ENCODE measurements at places on chromosomes 2 and 18.
A peak's percentile ranks its signal among the peaks of the same experiment; 100 is the strongest.

DNA sequence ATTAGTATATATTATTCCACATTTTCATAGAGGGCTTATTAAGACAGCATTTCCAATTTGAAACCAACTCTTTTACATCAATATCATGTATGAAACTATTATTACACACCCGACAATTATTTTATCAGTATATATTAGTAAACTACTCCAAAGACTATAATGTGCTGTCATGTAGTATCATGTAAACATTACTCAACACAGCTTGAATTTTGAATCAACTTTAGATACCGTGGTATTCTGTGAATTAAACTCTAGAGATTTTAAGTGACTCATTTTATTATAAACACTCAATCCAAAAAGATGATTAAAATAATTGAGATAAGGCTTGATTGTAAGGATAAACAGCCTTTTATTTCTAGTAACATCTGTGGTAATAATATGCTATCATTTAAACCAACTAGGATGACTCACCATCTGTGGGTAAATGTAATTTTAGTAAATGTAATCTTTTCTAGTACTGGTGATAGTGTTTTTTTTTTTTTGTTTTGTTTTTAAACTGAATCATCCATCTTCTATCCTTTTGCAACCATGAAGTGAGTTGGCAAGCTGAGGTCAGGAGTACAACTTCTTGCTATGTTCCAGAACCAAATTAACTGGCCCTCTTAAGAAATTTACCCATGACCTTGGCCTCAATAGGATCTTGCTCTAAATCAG is 144.3 kb upstream of the SMAD7 start:
- DNase-seq, result no peak

DNA sequence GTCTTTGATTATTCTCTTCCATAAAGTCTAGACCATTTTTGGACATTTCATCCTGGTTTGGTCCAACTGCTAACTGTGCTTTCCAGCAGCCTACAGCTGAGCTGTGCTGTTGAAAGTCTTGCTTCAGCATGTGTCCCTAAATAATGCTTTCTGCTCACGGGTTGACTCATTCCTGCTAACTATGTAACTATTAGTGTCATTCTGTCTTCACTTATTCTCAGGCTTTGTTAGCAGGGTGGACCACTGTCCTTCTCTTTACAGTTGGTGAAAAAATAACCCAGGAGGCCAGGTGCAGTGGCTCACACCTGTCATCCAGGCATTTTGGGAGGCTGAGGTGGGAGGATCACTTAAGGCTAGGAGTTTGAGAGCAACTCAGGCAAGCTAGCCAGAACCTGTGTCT is 8.9 kb downstream of the ADAM23 start:
- no peak for DNase-seq

GRCh38 chr2:120855855-120856405 is 120.3 kb downstream of the GLI2 start:
- DNase-seq, result no peak

GRCh38 chr2:142082368-142082767 is 48.4 kb downstream of the LRP1B start:
- no peak for DNase-seq

- no peak for DNase-seq
Observed at GRCh38 chr2:169732583-169733358, 861 bp upstream of the KLHL23 start.

GRCh38 chr2:136049991-136050920 is 64.8 kb upstream of the DARS1 start:
- DNase-seq, result peak; percentile 77

- no peak for DNase-seq
Observed at GRCh38 chr2:212520340-212520739, 18.3 kb downstream of the ERBB4 start.

DNA sequence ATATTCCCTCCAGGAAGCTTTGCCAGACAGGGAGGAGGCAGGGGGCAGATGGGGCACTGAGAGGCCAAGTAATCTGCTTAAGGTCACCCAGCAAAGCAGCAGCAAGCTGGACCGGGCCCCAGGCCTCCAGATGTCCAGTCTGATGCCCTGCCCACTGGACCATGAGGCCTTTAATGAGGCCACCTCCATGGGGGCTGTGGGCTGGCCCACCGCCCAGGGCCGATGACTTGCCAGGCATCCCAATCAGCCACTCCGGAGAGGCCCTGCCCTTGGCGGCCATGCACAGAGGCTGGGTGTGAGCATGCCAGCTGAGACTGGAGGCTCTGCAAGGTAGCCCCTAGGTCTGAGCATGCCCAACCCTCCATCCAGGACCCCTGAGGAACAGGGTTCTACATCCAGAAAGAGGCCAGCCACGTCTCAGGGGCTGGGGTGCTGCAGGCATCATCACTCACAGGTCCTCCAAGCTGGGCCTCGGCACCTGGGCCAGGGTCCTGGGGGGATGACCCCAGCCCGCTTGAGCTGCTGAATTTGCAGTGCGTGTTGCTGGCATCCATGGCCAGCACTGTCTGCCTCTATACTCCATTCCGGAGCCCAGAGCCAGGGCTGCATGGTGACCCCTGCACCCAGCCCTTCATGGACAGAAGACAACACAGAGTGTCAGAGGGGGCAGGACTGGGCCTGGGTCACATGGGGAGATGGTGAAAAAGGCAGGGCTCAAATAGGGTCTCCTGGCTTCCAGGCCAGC is 164.2 kb downstream of the INHBB start:
- DNase-seq, result peak; percentile 34

- DNase-seq, result no peak
Observed at GRCh38 chr2:190819840-190820301, 60.8 kb upstream of the GLS start.

DNA sequence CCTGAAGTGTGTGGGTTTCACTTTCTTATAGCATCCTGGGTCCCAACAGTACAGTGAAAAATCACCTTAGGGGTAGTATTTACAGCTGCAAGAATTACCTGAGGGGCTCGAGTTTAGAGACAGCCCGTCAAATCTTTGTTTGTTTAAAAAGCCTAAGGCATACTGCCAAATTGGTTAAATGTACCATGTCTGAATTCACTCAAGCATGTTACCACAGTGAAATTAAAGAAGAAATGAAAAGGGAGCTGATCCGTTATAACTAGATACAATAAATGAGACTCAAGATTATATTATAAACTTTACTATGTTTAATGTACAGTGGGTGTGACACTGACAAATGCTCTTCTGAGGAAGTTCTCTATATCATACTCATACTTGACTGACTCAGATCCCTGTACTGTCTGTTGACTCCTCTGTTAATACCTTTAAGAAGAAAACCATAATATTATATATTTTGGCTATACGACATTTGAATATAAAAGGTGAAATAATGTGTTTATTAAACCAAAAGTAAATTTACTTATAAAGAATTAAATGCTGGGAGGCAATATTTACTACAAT is 107.3 kb downstream of the TMEFF2 start:
- DNase-seq, result no peak

- peak; percentile 53 for DNase-seq
Observed at GRCh38 chr2:229714736-229715541, 584 bp upstream of the DNER start.

GRCh38 chr2:150473767-150474166 is 13.7 kb downstream of the RND3 start:
- DNase-seq, result no peak

DNA sequence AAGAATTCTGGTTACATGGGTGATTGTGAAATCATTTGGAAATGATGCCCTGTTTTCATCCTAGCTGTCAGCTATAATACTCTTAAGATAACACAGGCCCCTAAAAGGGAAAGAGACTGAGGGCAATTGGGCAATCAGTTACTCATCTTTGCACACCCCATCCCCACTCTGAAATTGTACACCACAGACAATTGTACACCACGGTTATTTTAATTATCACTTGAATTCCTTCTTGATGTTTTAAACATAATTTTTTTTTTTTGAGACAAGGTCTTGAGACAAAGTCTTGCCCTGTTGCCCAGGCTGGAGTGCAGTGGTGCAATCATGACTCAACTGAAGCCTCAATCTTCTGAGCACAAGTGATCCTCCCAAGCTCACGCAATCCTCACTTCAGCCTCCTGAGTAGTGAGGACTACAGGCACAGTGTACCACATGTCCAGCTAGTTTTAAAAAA is 862.4 kb upstream of the ACVR2A start:
- no peak for DNase-seq

- no peak for DNase-seq
Observed at GRCh38 chr2:65033178-65033577, 23.0 kb upstream of the CEP68 start.

DNA sequence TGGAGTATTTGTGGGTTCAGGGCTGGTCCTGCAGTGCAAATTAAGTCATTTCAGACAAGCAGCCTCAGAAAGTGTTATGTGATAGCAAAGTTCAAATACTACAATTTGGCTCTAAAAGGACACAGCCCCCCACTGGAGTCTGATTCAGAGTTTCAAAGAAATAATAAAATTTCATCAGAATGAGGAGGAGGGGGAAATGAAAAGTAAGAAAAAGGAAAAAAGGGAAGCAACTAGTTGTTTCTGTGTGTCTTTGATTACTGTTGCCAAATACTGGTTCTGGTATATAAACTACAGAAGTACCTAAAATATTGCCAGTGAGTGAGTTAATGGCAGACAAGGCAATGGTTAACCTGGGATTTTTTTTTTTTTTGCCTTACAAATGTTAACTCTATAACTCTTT is 773.9 kb downstream of the BCL11A start:
- DNase-seq, result no peak

GRCh38 chr2:98281607-98282006 is 64.6 kb upstream of the CNGA3 start:
- DNase-seq, result no peak

DNA sequence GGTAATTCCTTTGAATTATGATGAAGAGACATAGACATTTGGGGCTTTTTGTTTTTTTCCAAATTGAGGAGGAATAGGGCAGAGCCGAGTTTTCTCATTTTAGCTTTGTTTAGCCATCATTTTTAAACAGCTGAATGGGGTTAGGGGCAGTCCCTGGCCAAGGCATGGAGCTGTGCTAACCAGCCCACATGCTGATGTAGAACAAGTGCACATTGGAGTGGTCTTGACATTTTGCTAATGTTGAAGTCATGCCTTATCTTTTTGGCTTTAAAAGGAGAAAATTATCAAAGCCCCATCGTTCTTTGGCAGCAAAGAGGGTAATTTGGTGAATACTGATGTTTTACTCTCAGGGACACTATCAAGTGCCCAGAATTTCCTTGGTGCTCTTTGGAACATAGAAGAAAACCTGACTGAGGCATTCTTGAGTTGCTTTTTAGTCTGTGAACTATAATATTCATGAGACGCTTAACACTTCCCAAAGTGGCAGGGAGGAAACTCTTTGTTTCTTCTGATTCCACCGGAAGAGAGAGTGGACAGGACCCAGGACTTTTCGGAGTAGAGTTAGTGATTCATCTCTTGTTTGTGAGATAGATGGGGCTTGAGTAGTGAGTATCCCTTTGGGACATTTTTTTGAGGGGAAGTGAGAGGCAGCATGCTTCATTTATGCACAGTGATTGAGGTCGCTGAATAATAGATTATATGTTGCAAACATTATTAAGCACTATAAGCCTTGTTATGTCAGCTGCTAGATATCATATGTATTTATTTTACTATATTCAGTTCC is 45.0 kb downstream of the MTA3 start:
- DNase-seq, result no peak

GRCh38 chr2:9663008-9663879 is 32.4 kb upstream of the YWHAQ start:
- no peak for DNase-seq

DNA sequence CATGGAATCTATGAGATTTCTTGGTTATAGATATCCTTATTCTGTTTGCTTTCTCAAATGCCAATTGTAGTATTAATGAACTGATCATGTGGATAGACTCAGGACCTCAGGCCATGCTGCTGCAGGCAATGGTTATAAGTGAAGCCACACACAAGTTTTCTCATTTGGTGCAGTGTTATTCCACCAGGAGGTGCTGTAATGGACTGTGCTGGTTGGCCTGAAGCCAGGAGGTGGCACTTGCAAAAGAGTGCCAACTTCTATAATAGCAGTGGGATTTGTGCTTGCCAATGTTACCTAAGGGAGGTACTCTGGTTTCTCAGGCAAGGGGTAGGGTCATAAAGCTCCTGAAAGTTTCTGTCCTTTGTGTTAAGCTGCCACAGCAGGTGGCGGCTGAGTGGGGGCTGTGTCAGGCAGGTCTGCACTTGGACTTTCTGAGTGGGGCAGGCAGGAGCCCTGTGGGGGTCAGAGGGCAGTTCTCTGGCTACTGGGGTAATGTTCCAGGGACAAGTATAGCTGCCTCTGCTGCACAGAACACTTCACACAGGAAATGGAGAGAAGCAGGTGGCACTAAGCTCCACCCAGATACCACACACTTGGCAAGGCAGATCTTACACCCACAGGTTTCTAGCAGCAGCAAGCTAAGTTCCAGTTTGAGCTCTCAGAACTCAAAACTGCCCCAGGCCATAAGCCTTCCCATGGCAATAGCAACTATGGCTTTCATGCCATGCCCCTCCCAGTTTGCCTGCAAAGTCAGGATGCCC is 352.6 kb upstream of the CWC22 start:
- no peak for DNase-seq

DNA sequence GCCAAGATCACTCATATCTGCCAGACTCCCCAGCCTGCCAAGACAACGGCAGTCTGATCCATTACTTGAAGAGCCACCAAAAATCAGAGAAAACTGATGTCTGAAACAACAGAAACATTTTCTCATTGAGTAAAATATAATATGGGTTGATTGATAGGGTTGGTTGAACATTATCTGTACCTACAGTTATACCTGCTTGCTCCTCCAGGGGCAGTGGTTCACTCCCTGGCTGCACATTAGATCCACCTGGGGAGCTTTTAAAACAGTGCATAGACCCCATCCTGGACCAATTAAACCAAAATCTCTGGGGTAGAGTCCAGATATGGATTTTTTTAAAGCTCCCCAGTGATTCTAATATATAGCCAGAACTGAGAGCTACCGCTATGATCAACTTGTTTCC is 43.6 kb upstream of the SLC14A2 start:
- DNase-seq, result no peak

Data from putamen (tissue), 1 donor.